ENCODE measurements at places on chromosomes 2 and 18.

DNA sequence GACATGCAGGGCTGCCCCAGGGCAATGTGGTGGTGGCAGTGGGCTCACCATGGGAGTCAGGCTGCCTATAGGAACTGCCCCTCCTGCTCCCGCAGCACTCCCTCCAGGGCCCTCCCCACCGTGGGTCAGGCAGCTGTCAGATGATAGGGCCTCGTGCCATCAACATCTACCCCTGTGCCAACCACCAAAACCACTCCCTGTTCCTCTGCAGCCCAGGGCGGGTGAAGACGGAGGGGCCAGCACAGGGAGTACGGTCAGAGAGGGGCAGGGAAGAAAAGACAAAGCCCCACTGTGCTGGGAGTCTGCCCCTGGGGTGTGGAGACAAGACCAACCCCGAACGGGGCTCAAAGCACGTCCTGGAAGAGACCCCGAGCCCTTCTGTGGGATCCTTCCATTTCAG is 97.4 kb downstream of the TNS1 start:
- no peak for DNase-seq

GRCh38 chr2:142974288-142975024 is 97.0 kb downstream of the KYNU start:
- no peak for DNase-seq

DNA sequence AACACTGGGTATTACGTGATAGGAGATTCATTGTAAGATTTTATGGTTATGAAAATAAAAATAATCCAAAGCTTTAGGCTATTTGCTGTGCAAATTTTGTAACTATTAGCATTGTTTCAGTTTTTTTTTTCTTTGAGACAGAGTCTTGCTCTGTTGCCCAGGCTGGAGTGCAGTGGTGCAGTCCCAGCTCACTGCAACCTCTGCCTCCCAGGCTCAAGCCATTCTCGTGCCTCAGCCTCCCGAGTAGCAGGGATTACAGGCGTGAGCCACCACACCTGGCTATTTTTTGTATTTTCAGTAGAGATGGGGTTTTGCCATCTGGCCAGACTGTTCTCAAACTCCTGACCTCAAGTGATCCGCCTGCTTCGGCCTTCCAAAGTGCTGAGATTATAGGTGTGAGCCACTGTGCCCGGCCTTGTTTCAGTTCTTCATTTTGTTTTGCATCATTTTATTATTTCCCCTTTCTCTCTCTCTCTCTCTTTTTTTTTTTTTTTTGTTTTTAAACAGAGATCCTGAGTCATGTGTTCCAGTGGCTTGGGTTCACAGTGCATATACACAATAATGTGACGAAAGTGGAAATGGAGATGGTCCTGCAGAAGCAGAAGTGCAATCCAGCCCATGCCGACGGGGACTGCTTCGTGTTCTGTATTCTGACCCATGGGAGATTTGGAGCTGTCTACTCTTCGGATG is 25.8 kb downstream of the CASP10 start:
- peak; percentile 20 for DNase-seq

- DNase-seq: no peak
Observed at GRCh38 chr2:37080689-37081088, 3.5 kb downstream of the HEATR5B start.

DNA sequence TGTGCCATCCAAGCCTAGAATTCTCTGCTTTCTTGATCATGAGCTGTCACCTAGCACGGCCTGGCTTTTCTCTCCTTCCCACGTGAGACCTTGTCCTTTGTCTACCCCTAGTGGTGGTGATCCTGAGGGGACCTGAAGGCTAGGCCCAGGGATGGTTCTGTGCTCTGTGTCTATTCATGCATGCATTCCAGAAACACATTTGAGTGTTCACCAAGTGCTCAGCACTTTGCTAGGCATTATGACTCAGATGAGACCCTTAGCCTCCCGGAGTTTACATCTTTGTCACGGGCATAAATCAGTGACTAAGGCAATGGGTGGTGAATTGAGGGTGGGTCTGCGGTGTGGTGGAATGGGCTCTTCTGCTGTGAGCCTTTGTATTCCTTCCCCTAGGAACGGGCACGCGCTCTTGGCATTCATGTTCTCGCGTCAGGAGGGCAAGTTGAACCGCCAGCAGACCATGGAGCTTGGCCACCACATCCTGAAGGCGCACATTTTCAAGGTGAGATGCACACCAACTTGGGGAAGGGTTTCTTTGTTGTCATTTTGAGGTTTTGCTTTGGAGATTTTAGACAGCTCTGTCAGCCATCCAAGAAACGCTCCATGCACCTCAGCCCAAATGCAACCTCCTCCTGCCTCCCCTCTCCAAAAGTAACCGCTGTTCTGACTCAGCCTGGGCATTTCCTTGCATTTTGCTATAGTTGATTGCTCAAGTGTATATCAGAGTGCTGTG is 100.9 kb downstream of the WDSUB1 start:
- DNase-seq: no peak

DNA sequence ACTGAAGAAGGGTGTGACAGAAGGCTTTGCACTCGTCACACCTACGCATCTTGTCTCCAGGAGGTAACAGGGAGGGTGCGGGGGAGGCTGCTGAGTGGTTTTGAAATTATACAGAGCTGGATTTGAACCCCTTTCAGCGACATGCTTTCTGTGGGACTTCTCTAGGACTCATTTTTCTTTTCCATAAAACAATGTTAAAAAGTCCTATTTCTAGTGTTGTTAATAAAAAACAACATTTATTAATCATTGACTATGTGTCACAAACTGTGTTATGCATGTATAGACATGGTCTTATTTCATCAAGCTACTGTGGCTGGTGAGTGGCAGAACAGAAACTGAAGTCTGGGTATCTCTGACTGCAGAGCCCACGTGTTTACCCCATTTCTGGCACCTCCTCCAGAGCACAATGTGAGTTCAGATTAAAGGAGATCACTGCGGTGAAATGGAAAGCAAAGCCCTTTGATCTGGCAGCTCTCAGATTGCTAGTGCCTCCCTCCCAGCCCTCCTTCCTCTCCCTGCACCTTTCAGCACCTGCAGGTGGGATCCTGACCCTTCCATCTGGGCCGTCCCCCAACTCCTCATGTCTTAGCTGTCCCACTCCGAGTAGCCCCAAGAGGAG is 315.5 kb upstream of the MYT1L start:
- no peak for DNase-seq

DNA sequence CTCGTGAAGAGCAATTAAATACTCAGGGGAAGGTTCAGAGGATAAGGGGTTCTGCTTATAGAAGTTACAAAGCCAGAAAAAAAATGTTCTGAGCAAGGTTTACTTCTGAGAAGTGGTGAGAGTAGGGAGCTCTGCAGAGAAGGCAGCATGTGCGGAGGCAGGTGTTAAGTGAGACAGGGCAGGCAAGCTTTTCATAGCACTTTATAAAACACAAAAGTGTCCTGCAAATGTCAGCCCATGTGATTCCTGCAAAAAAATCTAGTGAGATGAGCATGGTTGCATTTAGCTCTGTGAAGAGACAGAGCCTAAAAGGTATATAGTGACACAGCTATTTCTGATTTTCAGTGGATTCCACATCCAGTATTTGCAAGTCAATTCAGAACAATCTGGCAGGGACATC is 223.8 kb upstream of the SYT4 start:
- no peak for DNase-seq

- no peak for DNase-seq
Observed at GRCh38 chr2:154686162-154686561, 12.3 kb upstream of the KCNJ3 start.

- DNase-seq: no peak
Observed at GRCh38 chr2:215727507-215728503, 285.5 kb downstream of the MREG start.

DNA sequence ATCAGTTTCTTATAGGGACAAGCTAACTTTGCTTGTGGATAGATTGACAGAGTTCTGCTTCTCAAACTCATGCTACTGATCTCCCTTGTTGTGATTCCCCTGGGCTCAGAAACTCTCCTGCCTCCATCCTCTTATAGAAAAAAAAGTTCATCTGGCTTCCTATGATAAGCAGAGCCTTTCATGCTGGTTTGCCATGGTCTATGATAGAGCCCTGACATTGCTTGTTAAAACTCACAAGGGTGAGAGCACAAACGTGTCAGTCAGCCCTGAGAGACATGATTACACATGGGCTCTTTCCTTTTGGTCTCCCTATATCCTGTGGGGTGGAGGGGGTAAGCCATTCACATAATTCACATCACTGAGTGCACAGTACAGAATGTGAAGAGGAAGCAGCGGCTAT is 121.8 kb downstream of the TDRD15 start:
- DNase-seq: no peak

GRCh38 chr2:20593072-20594034 is 57.5 kb downstream of the HS1BP3 start:
- DNase-seq: peak; percentile 92

- no peak for DNase-seq
Observed at GRCh38 chr2:120243875-120244553, 8.6 kb upstream of the RALB start.

- no peak for DNase-seq
Observed at GRCh38 chr2:37679072-37679695, 7.7 kb upstream of the CDC42EP3 start.

- DNase-seq: no peak
Observed at GRCh38 chr2:189008555-189009262, 34.5 kb downstream of the COL3A1 start.

GRCh38 chr2:120985997-120986651 is 250.5 kb downstream of the GLI2 start:
- no peak for DNase-seq

DNA sequence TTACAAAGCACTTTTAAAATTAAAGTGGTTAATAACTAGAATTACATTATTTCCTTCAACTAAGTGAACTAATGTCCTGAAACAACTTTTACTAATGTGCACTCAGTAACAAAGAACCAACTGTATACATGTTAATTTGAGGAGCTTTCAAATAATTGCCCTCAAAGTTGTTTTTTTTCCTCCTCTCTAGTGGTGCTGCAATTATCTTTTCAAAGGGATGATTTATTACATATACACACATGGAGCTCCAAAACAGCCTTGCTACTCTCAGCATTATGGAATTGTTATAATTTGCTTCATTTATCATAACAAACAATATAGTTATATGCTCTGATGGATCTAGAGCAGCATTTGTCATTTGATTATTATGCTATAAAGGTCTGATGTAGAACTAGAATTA is 246.3 kb upstream of the RASGRP3 start:
- no peak for DNase-seq

- DNase-seq: no peak
Observed at GRCh38 chr2:37415128-37415820, 70.8 kb downstream of the QPCT start.

GRCh38 chr2:237591141-237591881 is 777 bp upstream of the RAB17 start:
- DNase-seq: no peak
